ENCODE measurements at places on chromosomes 11 and 22.

DNA sequence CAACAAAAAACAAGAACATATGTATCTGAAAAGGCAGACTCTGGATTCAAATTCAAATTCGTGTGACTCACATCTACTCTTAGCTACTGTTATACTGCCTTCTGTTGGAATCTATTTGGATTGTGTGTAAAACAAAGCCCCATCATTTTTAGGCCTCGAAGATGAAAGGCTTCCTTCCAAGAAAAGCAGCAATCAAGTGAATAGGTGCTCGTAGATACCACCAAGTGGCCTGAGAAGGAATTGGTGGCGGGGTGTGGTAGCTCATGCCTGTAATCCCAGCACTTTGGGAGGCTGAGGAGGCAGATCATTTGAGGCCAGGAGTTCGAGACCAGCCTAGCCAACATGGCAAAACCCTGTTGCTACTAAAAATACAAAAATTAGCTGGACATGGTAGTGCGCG is 4.2 kb downstream of the GRAMD1B start:
- DNase-seq = peak; percentile 21

DNA sequence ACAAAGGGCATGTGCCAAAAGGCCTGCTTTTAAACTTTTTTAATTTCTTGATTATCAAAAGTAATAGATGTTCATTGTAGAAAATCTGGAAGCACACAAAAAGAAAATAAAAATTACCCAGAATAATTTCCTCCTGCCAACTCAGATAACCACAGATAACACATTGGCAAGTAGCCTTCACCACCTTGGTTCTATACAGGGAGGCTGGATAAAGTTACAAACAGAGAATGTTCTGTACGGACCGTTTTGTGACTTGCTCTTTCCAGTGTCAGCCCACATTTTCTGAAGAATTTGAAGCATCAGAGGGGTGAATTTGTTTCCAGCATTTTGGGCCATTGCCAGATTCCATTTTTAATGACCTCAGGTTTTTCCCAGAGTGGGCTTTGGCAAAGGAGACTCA is 23.5 kb downstream of the TUG1 start:
- DNase-seq = no peak

DNA sequence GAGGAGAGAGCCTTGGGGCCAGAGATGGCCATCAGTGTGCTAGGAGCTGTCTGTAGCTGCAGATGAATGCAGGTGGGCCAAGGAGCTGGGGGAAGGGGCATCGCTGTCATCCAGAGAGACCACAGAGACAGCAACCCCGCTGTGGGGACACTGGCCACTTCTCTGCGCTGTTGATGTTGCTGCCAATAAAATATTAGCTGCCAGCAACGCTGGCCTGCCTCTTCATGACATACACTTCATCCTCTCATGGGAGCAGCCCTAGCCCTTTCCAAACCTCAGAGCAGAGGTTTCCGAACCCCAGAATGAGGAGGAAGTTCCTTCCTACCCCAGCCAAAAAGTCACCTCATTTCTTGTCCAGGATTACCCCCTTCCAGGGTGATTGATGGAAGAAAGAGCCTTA is 106.2 kb downstream of the PARVA start:
- DNase-seq = no peak

DNA sequence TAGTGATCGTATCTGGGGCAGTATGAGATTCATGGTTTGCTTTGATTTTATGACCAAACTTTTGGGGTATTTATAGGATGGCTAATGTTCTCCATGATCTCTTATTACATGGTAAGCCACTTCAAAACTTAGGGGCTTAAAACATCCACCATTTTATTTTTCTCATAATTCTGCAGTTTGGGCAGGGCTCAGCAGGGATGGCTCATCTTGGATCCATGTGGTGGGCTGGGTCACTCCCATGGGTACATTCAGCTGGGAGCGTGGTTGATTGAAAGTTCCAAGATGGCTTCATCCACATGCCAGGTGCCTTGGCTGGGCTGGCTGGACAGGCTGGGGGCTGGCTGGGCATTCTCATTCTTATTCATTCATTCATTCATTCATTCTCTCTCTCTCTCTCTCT is 30.5 kb upstream of the FGF19 start:
- DNase-seq = no peak

- no peak for DNase-seq
Measured at GRCh38 chr11:28243581-28243980, 135.4 kb downstream of the METTL15 start.

Data from MG63 (cell line).